ENCODE measurements at places on chromosomes 13 and 19.

DNA sequence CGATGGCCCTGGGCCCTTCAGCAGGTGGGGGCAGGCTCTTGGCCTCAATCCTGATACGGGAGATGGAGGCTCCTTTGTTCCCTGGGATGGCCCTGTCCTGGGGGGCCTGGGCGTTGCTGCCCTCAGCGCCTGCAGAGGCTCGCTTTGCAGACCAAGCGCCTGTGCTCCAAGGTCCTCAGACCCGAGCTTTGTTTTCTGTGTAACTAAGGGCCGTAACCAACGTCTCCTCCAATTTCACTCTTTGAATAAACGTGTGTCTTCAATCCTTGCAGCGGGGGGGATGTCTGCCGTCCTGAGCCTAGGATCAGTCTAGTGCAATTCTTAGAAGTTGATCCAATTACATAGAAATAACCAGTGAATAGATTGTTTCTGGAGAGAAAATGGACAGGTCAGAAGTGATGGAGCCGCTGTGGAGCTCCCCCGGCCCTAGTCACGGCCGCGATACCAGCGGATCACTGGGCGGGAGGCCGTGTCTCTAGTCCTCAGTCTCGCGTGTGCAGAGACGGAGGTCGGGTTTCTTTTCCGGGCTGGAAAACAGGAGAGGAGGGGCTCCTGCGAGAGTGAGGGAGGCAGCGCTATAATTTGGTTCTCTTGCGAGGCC lies 5.3 kb downstream of the PTBP1 start:
- no peak for DNase-seq

DNA sequence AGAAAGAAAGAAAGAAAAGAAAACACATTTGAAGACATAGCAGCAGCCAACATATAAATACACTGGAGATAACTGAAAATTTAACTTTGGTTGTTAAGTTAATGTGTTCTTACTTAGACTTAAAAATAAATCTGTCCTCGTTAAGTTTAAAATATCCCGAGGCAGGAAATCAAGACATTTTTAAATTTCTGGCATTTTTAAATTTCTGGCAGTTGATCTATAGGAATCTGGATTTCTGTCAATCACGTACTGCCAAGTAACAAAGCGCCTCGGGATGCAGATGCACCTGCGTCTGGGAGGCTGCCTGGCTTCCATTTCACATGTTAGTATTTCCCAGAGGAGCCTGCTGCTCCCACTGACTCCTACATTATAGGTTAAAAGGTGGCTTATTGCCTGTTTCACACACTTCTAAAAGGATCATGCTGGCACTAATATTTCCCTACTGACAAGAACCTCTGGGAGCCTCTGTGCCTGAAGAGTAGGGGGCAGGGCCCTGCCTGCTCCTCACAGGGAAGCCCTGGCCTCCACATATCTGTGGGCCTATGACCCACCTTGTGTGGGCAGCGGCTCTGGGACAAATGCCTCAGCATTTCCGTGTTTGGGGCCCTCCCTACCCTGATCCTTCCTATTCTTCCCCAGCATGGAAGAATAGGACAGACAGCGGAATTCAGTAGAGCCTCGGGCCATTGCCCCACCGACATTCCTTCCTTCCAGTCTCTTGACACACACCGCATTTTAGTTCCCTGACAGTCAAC lies 62.8 kb upstream of the ATP12A start:
- no peak for DNase-seq

DNA sequence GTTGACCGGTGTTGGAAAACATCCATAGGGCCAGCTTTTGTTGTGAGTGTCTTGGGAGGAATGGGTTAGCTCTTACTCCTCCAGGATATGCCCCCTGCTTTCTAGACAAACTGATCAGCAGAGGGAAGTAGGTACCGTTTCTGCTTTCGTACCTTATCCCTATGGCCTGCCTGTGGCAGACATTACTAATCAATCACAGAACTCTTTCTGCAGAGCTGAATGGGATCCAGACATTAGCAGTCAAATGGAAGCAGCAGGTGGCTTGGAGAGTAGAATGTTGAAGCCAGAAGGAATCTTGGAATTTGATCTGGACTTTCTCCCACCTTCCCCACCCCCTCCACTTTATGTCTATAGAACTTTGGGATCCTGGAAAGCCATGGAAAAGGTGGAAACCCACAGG lies 17.1 kb downstream of the NWD1 start:
- no peak for DNase-seq

DNA sequence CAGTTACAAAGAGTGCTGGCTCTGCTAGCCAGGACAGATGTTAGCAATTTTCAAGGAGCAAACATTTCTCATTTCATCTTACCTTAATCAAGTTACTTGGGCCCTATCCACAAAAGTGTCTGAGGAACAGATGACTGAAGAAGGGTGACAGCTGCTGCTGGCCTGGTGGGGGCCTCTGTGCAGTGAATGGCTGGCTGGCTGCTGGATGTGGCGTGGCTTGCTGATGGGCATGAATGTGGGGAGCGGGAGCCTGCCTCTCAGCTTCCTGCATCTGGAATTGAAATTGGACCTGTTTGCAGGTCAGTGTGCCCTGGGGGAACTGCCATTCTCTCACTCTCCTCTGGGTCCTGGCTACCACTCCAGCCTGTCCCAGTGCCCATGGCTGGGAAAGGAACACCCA lies 94.7 kb downstream of the RGCC start:
- no peak for DNase-seq

DNA sequence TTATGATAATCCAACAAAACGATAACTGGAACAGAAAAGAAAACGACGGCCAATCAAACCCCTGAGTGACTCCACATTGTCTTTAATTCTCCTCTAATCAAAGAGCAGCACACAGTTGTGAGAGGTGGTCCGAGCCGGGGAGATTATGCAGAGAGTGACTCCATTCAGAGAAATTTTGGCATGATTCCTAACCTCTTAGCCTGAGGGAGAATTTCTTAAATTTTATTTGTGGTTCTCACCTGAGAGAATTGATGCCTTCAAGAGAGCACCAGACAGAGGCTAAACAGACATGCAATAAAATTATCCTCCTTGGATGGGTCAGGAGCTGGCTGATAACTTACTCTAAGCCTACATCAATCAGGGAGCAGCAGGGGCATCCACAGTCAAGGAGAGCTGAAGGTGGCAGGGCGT lies 310.0 kb upstream of the KLF12 start:
- no peak for DNase-seq

DNA sequence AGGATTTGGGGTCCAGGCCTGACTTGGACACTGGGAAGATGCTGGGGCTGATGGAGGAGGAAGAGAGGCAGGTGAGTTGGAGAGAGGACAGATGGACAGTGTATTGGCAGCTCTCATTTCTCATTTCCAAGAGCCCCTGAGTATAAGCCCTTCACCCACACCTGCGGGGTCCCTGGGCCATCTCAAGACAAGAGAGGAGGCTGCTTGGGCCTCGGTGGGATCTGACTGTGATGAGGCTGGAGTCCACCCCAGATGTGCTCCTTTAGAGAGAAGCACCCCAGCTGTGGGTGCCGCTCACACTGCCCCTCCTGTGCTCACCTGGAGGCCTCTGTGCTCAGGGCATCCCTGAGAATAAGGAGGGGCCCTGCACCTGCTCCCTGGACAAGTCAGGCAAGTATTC lies 3.7 kb downstream of the LILRA2 start:
- DNase-seq = no peak

DNA sequence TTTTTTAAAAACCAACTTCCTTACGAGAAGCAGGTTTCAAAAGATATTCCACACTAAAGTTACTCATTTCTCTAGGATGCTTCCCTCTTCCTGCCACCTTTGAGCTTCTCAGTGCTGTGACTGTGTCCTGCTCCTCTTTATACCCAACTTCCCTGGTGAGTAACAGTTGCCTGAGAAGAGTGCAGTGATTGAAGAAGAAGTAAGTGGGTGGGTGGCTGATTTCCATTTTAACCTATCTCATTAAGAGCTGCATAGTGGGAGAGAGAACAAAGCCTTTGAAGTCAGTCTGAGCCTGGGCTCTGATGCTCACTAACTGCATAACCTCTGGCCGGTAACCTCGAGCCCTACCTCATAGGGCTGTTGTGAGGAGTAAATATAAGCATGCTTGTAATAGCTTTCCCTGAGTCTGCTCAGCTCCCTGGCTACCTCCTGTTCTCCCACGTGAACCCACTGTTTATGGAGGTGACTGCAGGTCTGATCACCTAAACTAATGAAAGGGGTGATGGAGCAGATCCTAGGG lies 977.3 kb downstream of the UQCRFS1 start:
- no peak for DNase-seq

DNA sequence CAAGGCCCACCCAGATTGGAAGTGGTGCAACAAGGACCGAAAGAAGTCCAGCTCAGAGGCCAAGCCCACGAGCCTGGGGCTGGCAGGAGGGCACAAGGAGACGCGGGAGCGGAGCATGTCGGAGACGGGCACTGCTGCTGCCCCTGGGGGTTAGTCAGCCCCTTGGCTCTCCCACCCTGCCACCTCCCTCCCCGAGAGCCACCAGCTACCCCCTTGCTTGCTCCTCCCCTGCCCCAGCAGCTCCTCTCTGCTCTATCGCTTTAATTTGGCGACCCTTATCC lies 14.2 kb upstream of the PRR19 start:
- DNase-seq = no peak

DNA sequence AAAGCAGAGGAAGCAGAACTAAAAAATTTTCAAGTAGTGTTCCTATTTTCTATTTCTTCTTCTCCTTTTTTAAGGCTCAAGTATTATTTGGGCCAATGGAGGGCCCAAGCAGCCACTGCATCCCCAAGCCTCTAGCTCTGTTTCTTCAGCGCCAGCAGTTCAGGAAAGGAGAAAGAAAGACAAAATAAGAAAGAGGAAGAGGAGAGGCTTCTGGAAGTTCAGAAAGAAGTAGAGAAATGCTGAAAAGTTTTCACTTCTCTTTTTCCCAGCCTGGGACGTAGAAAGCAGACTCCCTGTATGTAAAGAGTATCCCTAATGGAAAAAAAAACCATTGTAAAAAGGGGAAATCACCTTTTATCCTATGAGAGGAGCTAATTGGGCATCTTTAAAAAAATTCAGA lies 165.5 kb upstream of the KLF12 start:
- no peak for DNase-seq

DNA sequence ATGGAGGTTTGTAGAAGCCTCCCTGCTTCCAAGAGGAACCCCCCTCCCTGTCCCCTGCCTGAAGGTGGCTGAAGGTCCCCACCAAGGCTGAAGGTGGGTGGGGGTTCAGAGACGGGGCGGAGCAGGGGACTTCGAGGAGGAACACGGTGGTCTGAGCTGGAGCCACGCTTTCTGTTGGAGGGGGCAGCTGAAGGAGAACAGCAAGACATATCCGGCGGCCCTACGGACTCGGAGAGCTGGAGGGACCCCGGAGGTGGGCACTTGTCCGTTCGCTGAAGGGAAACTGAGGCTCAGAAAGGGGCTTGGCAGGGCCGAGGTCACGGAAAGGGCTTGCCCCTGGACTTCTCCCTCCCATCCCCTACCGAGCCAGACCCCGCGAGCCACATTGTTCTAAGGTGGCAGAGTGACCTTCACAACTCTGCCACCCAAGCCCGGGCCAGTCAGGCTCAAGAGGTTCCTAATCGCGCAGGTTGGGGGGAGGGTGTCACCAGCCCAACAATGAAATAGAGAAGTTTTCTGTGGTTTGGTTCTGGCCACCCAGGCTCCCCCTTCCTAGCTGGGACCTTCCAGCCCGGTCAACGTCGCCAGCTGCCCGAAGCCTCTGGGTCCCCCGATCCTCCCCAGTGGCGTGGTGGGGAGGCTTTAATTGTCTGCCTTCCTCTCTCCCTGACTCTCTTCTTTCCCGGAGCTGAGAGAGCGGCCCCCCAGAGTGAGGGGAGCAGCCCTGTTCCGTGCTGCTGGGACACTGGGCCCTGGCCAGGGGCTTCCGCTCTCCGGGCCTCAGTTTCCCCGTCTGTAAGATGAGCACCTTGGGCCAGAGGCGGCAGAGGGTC lies 15.5 kb upstream of the KCNN1 start:
- no peak for DNase-seq

- DNase-seq = no peak
Measured at GRCh38 chr13:54945973-54946372, 1917.4 kb downstream of the OLFM4 start.

- peak; percentile 67 for DNase-seq
Measured at GRCh38 chr19:48244281-48244680, 11.4 kb downstream of the CARD8 start.
